ENCODE measurements at places on chromosomes 7 and 10.

- DNase-seq: no peak
These were observed 662.6 kb upstream of the IGFBP3 start for GRCh38 chr7:46583656-46584055.

DNA sequence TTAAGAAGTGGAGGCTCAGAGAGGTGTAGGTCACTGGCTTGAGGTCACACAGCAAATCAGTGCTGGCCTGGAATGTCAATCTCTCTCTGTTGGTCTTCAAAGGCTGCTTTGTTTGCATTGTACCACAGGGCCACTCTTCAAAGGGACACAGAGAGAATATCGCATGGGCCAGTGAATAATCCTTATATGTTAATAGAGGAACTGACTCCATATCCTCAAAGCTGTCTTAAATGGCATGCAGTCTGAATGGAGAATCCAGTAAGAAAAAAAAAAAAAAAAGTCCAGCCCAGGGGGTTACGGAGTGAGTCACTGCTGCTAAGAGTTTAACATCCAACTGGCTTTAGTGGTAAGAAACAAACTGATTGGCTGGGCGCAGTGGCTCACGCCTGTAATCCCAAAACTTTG, 54.1 kb downstream of the NRAP start:
- DNase-seq: no peak

DNA sequence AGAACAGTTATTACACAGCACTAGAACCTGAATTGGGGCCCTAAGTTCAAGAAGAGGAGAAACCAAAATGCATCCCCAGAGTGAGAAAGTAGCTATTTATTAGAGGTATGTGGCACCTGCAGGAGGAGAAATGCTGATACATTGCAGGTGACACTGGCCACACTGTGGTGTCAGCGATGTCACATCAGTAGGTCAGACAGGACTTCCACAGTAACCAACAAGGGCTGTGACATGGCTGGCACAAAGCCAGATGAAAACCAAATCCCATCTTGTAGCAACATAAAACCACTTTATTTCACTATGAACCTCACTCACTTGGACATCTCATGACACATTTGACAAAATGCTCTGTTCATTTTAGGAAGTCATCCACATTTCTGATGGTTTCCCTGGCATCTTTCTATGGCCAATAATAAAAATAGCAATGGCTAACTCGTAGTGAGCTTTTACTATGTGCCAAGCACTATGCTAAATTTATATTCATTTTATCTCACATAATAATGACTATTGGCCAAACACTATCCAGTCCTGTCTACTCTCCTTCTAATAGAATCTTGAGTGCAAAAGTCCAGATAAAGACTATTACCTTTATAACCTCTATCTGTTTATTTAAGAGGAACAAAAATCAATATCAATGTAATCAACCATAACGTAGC, 154.2 kb downstream of the TSPAN12 start:
- no peak for DNase-seq

DNA sequence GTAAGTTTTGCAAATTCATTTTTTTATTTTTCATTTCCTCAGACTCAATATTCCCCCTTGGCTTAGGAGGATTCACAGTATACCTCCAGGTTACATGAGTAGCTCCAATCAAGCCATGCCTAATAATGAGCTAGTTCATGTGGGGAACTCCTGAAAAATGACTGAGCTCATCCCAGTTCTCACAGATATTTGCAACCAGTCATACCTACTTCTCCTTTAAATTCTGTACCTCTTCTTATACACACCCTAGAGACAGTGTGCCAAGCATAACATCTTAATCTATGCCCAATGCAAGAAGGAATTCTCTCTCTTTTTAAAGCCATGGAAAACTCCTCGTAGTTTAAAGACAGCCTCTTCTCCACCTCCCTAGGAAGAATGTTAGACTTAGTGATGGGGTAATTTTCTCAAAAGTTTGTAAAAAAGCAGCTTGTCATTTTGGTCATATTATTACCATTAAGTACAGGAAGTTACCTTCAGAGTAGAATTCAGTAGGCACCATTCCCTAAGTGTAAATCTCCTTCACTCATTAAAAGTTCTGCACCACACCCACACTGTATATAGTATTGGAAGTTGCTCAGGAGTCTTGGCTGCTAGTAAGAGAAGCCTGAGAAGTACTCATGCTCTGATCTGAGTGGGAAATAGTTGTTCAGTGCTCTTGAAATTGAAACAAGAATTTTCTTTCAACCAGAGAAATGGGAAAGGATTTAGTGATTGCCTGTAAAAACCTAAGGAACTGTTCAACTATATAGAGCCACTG, 72.7 kb downstream of the PTPRZ1 start:
- no peak for DNase-seq

GRCh38 chr10:43410345-43410744, 1.4 kb upstream of the HNRNPF start:
- DNase-seq: no peak

- no peak for DNase-seq
These were observed 30.6 kb downstream of the TARP start for GRCh38 chr7:38242814-38243213.

GRCh38 chr10:38047666-38048065, 37.2 kb downstream of the ZNF33A start:
- no peak for DNase-seq

DNA sequence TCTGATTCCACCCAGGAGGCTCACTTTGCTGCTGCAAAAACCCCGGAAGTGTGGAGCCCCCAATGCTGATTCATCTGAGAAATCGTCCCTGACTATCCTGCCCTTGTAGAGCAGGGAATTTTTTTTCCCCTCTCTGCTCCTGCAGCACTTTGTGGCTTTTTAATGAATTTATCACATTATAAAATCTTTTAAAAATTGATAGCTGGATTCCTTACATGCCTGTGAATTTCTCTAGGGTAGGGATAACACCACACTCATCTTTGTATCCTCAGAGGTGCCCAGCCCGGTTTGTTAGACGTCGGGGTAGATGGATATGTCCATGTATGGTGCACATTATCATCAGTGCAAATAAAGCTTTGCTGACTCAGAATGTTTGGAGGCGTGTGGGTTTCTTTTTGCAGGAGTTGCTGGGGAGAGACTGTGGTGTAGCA, 185.7 kb downstream of the STK31 start:
- peak; percentile 5 for DNase-seq

GRCh38 chr7:111662386-111662785, 100.1 kb upstream of the IMMP2L start:
- DNase-seq: no peak

- DNase-seq: no peak
These were observed 402.9 kb downstream of the MAGI2 start for GRCh38 chr7:79050603-79051002.

DNA sequence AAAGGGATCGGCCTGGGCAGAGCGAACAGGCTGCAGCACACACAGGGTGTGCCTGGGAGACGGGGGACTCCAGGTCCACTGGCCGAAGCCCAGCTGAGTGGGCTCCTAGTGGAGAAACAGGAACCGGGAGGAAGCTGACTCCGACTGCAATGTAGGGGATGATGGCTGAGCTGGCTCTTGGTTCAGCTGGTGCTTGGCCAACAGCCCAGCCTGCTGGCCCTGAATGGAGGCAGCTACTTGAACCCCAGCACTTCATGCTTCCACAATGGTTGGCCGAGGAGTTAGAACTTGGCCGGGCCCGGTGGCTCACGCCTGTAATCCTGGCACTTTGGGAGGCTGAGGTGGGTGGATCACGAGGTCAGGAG, 27.0 kb upstream of the FRAT2 start:
- DNase-seq: no peak

GRCh38 chr10:29243750-29244149, 45.1 kb upstream of the LYZL1 start:
- no peak for DNase-seq

GRCh38 chr10:78828647-78829539, 239.9 kb upstream of the ZMIZ1 start:
- no peak for DNase-seq

- no peak for DNase-seq
These were observed 154.1 kb downstream of the CALN1 start for GRCh38 chr7:72258074-72258473.

DNA sequence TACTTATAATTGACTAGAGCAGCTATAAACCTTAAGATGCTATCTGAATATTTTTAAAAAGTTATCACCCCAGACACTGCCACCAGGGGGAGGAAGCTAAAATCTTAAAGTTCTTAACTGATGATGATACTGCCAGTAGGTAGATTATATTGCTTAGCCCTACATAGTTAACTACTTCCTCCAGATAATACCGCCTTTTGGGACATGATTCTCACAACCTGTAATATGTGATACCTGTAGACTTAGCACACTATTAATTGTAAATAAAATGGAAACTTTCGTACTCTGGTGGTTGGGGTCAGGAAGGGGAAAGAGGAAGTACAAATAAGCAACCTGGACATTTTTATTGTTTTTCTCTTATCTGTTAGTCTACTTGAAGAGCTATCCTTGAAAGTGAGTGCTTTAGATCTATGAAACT, 268.9 kb downstream of the ADK start:
- DNase-seq: peak; percentile 18

- DNase-seq: no peak
These were observed 3.2 kb downstream of the UBE2H start for GRCh38 chr7:129949292-129950133.

DNA sequence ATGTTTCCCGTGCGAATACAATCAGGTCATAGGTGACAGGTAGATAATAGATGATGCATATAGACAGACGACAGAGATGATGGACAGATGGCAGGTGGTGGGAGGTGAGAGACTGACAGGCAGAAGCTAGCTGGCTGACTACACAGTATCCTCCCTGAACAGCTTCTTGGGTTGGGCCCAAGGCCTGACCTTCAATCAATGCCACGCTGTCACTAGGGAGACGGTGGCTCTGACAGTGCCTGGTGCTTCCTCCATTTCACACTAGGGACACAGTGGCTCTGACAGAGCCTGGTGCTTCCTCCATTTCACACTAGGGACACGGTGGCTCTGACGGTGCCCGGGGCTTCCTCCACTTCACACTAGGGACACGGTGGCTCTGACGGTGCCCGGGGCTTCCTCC, 200.1 kb downstream of the DIP2C start:
- no peak for DNase-seq

- no peak for DNase-seq
These were observed 20.3 kb downstream of the TSPAN12 start for GRCh38 chr7:120837599-120837998.

DNA sequence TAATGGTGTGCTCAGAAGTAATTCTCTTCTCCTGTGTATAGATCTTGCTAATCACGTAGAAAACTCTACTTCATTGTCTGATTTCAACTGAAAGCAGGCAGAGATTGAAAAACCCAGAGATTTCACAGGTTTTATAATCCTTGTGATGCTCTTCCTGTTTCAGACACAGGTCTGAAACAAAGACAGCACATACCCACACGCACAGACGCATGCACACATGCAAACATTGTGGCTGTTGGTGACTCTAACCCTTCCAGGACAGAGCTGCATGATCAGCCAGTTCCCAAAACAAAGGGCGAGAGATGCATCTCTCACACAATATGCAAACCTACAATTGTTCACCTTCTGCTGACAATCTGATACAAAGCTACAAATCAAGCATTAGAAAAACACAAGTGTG, 11.1 kb upstream of the TFEC start:
- no peak for DNase-seq

DNA sequence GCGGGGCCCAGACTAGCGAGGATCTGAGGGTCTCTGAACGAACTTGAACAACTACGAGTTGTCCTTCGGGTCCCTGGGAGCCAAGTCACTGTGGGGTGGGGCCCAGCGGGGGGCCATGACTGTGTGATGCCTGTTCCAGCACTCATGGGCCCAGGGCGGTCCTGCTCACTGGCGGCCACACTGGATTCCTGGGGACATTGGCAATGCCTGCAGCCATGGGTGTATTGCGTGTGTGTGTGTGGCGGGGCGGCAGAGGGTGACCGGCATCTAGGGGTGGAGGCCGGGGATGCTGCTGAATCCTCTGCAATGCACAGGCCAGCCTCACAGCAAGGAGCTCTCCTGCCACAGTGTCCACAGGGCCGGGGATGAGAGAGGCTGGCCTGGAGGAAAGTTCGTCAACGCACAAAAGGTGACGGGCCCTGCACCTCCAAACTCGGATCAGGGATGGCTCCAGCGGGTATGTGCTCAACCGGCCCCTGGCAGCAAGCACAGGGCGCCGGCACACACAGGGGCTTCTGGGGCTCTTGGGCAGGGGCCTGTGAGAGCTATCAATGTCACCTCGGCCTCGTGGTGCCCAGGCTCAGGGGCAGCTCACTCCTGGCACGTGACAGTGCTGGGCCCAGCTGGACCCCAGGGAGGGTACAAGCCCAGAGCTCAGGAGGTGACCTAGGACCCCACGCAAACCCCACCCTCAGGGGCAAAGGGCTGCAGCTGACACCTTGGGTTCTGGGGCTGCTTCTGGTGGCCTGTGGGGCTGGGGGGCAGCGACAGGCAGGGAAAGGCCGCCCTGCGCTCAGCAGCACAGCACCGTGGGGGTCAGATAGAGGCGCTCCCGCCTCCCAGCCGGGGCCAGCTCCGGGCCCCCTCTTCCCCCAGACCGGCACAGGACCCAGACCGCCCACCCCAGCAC, 27.9 kb downstream of the PAPOLB start:
- no peak for DNase-seq

GRCh38 chr10:114550756-114551635, 107.1 kb downstream of the ABLIM1 start:
- no peak for DNase-seq

GRCh38 chr10:27345455-27345920, 104.9 kb upstream of the ACBD5 start:
- no peak for DNase-seq

DNA sequence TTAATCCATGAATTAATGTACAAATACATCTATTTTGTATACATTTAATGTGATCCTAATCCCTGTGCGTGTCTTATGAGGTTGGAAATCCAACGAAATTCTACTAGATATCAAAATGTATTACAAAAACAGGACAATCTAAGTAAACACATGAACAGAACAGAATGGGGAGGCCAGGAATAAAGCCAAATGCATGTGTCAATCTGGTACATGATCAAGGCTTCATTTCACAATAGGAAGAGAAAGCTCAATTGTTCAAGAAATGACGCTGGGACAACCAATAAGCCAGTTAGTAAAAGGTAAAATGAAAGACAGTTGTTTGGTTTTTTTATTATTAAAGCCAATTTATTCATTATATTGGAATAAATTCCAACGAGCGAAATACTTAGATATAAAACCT, 83.0 kb downstream of the COL13A1 start:
- DNase-seq: no peak

- no peak for DNase-seq
These were observed 5.1 kb downstream of the AUTS2 start for GRCh38 chr7:69603351-69603750.

- no peak for DNase-seq
These were observed 104.7 kb downstream of the EVX1 start for GRCh38 chr7:27347276-27347640.

- no peak for DNase-seq
These were observed 14.1 kb upstream of the TMEM72 start for GRCh38 chr10:44897049-44897448.

DNA sequence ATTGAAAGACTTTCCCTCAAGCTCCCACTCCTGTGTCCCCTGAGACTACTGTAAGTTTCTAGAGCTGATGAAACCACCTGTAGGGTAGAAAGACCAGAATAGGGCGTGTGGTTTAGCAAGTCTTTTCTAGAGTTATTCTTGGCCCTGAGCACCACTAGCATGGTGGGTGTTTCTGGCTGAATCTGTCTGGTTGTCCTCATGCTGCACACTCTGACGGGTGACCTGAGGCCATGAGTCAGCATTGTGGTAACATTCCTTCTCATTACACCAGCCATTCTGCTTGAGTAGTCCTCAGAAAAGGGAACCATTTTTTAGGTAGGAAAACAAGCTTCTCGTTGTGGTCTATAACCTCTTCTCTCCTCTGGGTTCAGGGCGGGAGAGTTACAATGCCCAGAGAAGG, 250.3 kb downstream of the SNX13 start:
- DNase-seq: no peak

GRCh38 chr7:213324-213993, 21.1 kb downstream of the FAM20C start:
- no peak for DNase-seq

GRCh38 chr7:22561895-22562593, 62.1 kb upstream of the STEAP1B start:
- no peak for DNase-seq

All from DND-41 (cell line).